ENCODE measurements at places on chromosomes 3 and 15.

DNA sequence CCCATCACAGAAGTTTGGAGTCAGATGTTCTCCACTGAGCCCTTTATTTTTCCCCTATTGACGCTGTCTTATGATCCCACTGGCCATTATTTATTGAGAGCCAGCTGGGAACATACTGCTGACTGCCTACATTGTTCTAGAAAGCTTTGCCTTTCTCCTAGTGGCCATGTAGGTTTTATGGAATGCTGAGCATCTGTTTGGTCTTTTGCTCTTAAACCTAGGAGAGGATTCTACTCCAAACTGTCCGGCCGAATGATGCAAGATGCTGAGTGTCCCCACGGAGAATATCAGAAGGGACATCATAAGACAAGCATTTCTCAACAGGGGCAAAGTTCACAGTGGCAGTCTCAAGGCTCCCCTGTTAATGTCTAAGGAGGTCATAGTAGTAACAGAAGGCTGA is 171.4 kb downstream of the ARRDC4 start:
- DNase-seq: no peak

GRCh38 chr3:99919694-99920093 is 102.0 kb downstream of the CMSS1 start:
- DNase-seq: no peak

- DNase-seq: no peak
Measured at GRCh38 chr15:44812029-44812517, 75.7 kb downstream of the TRIM69 start.

DNA sequence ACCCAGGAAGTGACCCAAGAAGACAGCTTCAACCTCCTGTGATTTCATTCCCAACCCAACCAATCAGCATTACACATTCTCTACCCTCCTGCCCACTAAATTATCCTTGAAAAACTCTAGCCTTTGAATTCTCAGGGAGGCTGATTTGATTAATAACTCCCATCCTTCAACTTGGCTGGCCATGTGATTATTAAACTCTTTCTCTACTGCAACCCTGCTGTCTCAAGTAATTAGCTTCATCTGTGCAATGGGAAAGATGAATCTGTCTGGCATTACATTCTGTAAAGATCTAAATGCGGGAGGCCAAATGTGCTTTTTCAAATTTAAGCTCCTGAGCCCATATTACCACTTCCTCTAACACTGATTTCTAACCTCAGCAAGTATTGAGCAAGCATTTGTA is 95.9 kb upstream of the STT3B start:
- no peak for DNase-seq

DNA sequence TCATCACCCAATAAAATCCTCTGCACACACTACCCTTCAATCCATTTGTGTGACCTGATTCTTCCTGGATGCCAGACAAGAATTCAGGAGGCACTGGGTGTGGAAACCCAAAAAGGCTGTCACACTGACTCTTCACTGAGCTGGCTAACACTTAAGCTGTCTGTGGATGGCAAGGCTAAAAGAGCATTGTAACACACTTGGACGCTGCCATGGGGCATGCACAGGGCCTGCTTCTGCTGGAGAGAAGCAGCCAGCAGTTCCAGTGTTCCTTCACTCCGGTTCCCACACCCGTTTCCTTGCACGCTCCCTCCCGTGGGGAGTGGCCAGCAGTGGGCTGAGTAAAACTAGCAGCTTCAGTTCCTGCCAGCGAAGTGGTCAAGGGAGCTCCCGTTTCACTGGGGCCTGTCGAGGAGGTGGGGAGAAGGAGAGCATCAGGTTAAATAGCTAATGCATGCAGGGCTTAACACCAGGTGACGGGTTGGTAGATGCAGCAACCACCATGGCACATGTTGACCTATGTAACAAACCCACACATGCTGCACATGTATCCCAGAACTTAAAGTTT is 737.1 kb downstream of the FHIT start:
- DNase-seq: no peak

DNA sequence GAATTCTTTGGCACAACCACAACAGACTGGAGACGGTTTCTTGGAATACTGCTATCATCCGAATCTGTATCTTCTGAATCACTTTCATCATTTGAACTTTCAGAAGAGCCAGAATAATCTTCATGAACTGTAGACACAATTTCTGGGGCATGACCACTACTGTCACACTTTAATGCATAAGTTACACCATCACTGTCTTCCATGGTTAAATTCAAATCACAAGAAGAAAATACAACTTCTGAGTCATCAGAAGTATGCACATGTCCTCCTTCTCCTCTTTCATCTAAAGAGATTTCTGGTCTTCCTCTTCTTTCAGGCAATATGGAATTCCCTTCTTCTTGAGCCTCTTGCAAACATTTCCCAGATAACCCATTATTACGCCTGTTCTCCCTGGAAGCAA is 42.5 kb downstream of the SETD2 start:
- DNase-seq: no peak

DNA sequence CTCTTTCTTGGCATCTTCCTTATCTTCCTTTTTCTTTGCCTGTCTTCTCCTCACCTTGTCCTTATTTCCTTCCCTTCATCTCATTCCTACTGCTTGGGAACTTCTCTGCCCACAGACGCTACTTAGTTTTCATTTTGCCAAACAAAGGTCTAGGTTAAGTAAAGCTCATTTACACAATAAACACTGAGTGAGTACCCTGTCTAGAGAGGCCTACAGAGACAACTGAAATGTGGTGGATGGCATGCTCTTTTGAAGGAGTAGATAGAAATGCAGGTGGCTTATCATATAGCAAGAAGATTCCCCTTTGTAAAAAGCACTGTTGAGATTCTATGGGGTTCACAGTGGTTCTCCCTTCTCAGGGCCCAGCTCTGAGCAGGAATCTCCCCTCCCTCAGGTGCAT is 319.0 kb downstream of the CNTN3 start:
- DNase-seq: no peak

GRCh38 chr3:44093531-44093930 is 148.2 kb upstream of the TOPAZ1 start:
- DNase-seq: no peak

- no peak for DNase-seq
Measured at GRCh38 chr15:83943849-83944404, 290.0 kb downstream of the ADAMTSL3 start.

- no peak for DNase-seq
Measured at GRCh38 chr3:98645039-98645438, 51.6 kb upstream of the CPOX start.

DNA sequence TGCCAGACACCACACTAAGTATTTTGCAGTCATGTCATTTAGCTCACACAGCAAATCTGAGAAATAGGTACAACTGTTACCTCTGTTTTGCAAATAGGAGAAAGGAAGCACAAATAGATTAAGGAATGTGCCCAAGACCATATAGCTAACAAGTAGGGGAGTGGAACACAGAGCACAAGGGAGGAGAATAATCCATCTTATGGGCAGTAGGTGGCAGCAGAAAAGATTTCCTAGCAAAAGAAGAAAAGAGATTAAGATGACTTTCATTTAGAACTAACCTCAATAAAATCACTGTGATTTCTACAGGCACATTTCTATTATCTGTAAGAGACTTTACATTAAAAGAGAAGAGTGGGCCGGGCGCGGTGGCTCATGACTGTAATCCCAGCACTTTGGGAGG is 49.1 kb downstream of the NR1I2 start:
- no peak for DNase-seq

- DNase-seq: no peak
Measured at GRCh38 chr15:62648954-62649353, 393.6 kb upstream of the TPM1 start.

DNA sequence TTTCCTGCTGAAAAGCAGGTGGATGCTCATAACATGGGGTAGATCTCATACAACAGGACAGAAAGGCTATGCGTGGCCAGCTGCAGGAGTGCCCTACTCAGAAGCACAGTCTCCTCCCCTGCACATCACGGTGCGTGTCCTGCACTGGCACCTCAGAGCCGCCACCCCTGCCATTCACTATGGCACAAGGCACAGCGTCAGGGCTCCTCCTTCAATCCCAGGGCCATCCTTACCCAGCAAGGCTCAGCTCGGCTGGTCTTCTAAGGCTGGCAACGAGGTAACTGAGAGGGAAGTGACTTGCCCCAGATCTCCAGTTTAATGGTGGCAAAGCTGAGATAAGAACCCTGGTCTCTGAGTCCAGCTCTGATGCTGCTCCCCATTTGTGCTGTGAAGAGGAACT is 97.1 kb downstream of the CPN2 start:
- DNase-seq: no peak

Measured in iPS-NIHi11 (cell line).